ENCODE measurements at places on chromosomes 5 and 9. TPM values are rescaled to one million over a fixed set of nuclear protein-coding genes. Genes with fewer than 3 reads are reported as not detected.

Gene LRRC19
- total RNA-seq, result not detected

Gene GDNF
- not detected for total RNA-seq

Gene RGP1
- 14.0 TPM for total RNA-seq

DNA sequence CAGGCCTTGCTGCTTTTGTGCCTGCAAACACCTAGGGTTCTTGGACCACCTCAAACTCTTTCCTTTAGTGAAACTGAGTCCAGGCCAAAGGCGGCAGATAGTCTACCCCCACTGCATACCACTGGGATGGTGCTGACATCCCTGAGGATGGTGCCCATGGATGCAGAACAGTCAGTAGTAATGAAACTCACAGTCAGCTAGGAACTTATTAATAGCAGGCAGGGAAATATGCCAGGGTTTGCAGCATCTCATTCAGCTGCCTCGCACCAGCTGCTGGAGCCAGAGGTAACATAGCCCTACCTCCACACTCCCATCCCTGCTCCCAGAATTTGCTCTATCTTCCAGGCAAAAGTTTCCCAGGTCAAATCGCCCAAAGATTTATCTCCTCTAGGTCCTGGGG is 189.1 kb downstream of the SREK1 start:
- H3K27me3 ChIP-seq, result peaks cover 13% of the 10 kb centered on the region
- peaks cover 23% of the 10 kb centered on the region for H3K4me1 ChIP-seq
- DNase-seq, result no peak
- no peak overlapping the region for H3K27ac ChIP-seq
- H3K4me3 ChIP-seq, result no peak overlapping the region

Gene GZMA
- total RNA-seq, result 2.4 TPM

DNA sequence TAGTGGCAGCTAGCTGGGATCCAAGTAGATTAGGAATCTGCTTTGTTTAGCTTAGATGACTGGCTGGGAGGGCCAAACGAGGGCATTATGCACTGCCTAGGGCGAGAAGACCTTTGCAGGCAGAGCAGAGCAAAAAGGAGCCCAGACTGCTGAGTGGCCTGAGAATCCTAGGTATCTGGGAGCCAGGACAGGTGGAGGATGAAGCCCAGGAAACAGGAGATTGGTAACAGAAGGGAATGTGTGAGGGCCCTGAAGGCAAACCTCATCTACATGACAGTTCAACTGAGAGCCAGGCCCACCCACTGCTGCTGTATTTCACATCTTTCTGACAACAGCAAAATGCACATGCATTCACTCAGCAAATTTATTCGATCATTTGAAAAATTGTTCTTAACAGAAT is 192.3 kb downstream of the DTWD2 start:
- no peak for DNase-seq
- H3K27ac ChIP-seq, result no peak overlapping the region
- no peaks in the 10 kb centered on the region for H3K27me3 ChIP-seq

DNA sequence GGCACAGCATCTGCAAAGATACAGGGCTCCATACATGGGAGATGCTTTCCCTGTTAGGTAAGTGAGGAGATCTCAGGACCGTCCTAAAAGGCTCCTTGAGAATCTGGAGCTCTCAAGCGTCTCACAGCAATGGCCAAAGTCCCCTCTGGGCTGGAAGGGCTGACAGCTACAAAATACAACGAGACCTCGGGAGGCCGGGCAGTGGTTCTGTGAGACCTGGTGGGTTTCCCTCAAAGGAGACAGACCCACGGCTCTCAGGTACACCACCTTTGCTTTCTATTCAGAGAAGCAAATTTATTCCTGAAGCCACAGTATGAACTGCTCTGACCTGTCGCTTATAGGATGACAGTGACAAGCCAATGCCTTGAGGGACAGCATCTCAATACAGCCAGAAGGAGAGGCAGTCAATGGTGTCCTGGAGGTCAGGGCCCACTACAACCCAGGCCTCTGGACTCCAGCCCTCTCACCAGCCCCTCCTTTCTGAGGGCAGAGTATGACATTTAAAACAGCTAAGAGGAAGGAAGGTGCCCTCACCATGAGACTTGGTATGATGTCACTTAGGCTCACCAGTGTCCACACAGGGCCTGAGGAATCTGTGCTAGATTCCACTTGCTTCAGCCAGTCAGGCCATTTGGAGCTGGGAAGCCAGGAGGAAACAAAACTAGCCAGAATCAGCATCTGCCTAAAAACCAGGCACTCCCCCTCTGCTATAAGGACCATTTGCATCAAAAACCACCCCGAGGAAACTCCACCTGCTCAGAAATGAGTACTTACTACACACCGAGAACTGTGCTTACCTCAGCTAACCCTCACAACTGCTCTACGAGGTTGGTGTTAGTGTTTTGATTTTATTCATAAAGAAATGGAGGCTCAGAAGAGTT is 86.5 kb upstream of the FSTL4 start:
- H3K27me3 ChIP-seq, result peaks cover 3% of the 10 kb centered on the region
- no peak overlapping the region for H3K27ac ChIP-seq
- peaks cover 13% of the 10 kb centered on the region for H3K4me1 ChIP-seq
- no peaks in the 10 kb centered on the region for H3K36me3 ChIP-seq
- H3K4me3 ChIP-seq, result no peak overlapping the region

Gene SCGB3A1
- total RNA-seq, result not detected

Gene TSLP
- 0.85 TPM for total RNA-seq

- no peak overlapping the region for H3K4me3 ChIP-seq
- DNase-seq, result no peak
- no peaks in the 10 kb centered on the region for H3K36me3 ChIP-seq
- no peak overlapping the region for H3K27ac ChIP-seq
Observed at GRCh38 chr9:106503759-106504158, 359.2 kb upstream of the ZNF462 start.

DNA sequence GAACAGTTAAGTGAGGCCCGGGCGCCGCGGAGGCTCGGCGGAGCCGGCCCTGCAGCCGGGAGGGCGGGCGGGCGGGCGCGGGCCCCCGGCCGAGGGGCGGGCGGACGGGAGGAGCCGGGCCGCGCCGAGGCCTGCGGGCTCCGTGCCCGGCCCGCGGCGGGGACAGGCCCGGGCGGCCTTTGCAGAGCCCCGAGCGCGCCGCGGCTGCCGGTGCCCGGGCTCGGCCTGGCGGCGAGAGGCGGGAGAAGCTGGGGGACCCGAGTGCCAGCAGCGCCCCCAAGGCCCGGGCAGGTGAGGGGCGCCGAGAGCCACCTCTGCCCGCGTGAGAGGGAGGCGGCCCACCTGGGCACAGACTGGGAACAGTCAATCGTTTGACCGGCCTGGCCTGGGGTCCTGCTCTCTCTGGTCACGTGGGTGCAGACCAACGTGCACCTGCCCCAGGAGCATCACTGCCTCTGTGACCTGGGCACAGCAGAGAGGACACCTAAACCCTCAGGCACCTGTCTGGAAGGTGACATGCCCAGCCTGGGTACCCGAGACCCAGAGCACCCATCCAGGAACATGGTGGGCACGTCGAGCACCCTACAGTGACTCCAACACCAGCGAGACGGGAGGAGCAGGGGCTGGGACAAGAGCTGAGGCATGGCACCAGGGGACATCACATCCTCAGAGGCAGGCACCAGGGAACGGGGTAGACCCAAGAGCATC is 531 bp downstream of the MVB12B start:
- peaks cover 2% of the 10 kb centered on the region for H3K36me3 ChIP-seq
- DNase-seq, result peak; percentile 33
- peak overlapping the region; percentile 58 for H3K4me3 ChIP-seq
- H3K27me3 ChIP-seq, result peaks cover 2% of the 10 kb centered on the region
- H3K4me1 ChIP-seq, result peaks cover 36% of the 10 kb centered on the region

DNA sequence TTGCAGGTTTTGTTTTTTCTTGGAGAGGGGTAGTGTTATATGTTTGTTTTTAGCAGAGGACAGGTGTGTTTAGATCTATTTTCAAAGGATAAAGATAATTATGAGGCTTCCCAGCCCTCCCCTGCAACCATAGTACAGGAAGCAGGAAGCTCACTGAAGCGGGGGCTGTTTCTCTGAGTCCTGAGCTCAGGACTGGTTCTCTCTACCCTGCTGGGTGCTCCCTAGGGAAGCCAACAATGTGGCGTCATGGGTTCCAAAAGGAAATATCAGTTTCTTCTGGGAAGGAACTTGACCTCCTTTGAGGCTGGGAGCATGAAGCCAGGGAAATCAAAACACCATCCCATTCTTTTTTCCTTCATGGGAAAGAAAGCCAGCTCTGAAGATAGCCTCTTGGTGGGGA is 62.2 kb downstream of the RAD23B start:
- DNase-seq, result no peak
- H3K36me3 ChIP-seq, result no peaks in the 10 kb centered on the region
- no peak overlapping the region for H3K27ac ChIP-seq
- H3K27me3 ChIP-seq, result no peaks in the 10 kb centered on the region

Gene LHX6
- not detected for total RNA-seq

GRCh38 chr5:23721336-23721735 is 213.9 kb downstream of the PRDM9 start:
- no peak for DNase-seq
- H3K27ac ChIP-seq, result no peak overlapping the region
- H3K27me3 ChIP-seq, result no peaks in the 10 kb centered on the region
- no peak overlapping the region for H3K4me3 ChIP-seq

Gene FRMD3
- total RNA-seq, result 0.35 TPM

Gene RNF208
- total RNA-seq, result 7.1 TPM

DNA sequence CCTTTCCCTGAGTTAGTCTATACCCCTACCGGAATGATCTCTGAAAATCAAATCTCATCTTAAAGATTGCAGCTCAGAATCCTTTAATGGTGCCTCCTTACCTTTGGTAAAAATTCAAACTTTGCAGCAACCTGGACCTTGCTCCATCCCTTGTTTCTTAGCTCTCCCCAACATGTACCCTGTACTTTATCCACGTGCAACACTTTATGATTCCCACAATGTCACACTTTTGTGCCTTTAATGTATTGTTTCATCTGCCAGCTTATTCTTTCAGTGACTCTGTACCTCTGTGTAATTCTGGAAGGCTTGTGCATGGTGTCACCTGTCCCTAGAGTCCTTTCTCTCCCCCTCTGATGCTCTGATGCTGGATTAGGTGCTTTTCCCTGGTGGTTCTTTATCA is 9.5 kb downstream of the ACO1 start:
- no peak for DNase-seq
- no peaks in the 10 kb centered on the region for H3K36me3 ChIP-seq
- H3K27ac ChIP-seq, result no peak overlapping the region
- no peak overlapping the region for H3K4me3 ChIP-seq
- H3K27me3 ChIP-seq, result no peaks in the 10 kb centered on the region

Gene ACTBL2
- total RNA-seq, result not detected

- H3K4me3 ChIP-seq, result no peak overlapping the region
- no peaks in the 10 kb centered on the region for H3K27me3 ChIP-seq
- no peak for DNase-seq
- H3K36me3 ChIP-seq, result peaks cover 7% of the 10 kb centered on the region
Observed at GRCh38 chr5:34031117-34031516, 11.9 kb downstream of the C1QTNF3 start.

- DNase-seq, result no peak
- H3K27me3 ChIP-seq, result no peaks in the 10 kb centered on the region
- H3K36me3 ChIP-seq, result peaks cover 19% of the 10 kb centered on the region
- no peak overlapping the region for H3K4me3 ChIP-seq
- H3K27ac ChIP-seq, result no peak overlapping the region
Observed at GRCh38 chr5:134625559-134625958, 7.1 kb downstream of the SAR1B start.

GRCh38 chr5:32461441-32462120 is 17.0 kb upstream of the ZFR start:
- H3K36me3 ChIP-seq, result no peaks in the 10 kb centered on the region
- H3K4me1 ChIP-seq, result peaks cover 17% of the 10 kb centered on the region
- DNase-seq, result no peak
- H3K27ac ChIP-seq, result no peak overlapping the region

Gene CHSY3
- total RNA-seq, result not detected

- no peak for DNase-seq
- H3K27ac ChIP-seq, result no peak overlapping the region
- no peak overlapping the region for H3K4me3 ChIP-seq
- no peaks in the 10 kb centered on the region for H3K36me3 ChIP-seq
- no peaks in the 10 kb centered on the region for H3K27me3 ChIP-seq
Observed at GRCh38 chr5:14587150-14587549, 5.6 kb downstream of the OTULINL start.

Gene YTHDC2
- total RNA-seq, result 28.7 TPM

DNA sequence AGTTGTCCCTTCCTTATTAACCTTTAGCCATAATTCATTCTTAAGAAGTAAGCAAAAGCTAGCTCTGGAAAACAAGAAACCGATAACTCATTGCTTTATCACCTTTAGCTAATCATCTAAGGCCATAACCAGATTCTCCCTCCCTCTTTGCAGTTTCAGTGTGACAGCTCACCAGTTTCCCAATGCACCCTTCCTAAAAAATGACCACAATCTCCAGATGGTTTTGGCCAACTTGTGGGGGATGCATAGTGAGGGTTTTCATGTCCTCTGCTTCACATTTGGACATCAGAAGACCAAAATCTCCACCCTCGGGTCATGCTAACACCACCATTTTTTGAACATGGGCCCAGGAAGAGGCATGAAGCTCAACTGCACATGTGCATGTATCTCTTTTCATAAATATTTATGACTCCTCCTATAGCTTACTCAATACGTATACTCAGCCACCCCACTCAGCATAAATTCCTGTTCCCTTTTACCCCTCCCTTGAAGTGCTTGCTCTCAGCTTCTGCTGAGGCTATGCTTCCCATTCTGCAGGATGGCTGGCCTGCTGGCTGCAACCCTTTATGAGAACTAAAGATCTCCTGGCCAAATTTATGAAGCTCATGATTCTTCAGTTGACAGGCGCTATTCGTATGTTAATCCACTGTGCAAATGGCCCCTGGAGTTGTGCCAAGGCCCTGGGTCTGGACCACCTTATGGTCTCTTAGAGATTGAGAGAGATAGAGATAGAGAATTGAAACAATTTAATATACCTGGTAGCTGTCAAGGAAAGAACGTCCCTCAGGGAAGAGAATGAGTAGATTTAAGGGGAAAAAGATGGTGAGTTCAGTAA is 14.8 kb downstream of the PPP3R2 start:
- no peak overlapping the region for H3K27ac ChIP-seq
- DNase-seq, result no peak
- H3K4me1 ChIP-seq, result peaks cover 5% of the 10 kb centered on the region
- no peak overlapping the region for H3K4me3 ChIP-seq
- H3K27me3 ChIP-seq, result peaks cover 2% of the 10 kb centered on the region

DNA sequence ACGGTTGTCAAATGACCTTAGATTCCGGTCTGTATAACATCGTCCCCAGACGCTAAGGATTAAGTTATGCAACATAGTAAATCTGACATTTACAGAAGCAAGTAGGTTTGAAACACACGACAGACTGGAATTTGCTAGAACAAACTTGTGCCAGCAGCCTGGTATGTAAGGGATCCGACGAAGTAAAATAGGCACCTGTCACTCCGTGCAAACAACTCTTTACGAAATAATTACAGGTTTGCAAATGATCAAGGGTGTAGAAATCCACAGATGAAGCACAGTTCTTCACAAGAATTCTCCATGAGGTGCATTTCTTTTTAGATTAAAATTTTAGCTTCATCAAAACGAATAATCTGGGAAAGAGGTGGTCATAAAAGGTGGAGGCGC is 508 bp downstream of the MOCS2 start:
- peaks cover 22% of the 10 kb centered on the region for H3K36me3 ChIP-seq
- peaks cover 44% of the 10 kb centered on the region for H3K4me1 ChIP-seq
- H3K27me3 ChIP-seq, result no peaks in the 10 kb centered on the region
- peak overlapping the region; percentile 93 for H3K4me3 ChIP-seq
- peak; percentile 8 for DNase-seq
- peak overlapping the region; percentile 90 for H3K27ac ChIP-seq

GRCh38 chr5:142254431-142254830 is 70.4 kb downstream of the SPRY4 start:
- no peaks in the 10 kb centered on the region for H3K36me3 ChIP-seq
- H3K4me3 ChIP-seq, result no peak overlapping the region
- H3K4me1 ChIP-seq, result no peaks in the 10 kb centered on the region
- H3K27me3 ChIP-seq, result no peaks in the 10 kb centered on the region

- no peak overlapping the region for H3K27ac ChIP-seq
- no peak for DNase-seq
- no peak overlapping the region for H3K4me3 ChIP-seq
- no peaks in the 10 kb centered on the region for H3K36me3 ChIP-seq
- no peaks in the 10 kb centered on the region for H3K27me3 ChIP-seq
Observed at GRCh38 chr9:32234451-32234850, 150.0 kb upstream of the ACO1 start.

All from activated CD4-positive, alpha-beta T cell treated with anti-CD3 and anti-CD28 coated beads for 36 hours (primary cell).